ENCODE measurements at places on chromosomes 5 and 9.

DNA sequence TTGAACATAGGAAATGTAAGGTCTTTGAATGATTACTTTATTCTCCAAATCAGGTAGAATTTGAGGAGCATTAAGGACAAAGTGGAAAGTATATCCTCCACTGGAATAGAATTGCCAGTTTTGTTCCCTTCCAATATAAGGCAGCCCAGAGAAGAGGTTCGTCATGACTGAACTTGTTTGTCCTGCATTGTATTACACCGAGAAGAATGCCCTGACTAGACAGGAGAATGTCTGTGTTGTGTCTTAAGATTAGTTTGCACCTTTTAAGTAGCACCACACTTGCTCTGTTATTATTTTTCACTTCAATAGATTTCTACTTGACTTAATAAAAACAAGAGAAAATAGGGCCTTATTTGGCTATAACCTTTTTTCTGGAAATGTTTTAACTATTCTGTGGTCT lies 586.2 kb upstream of the PTGER4 start:
- no peak for DNase-seq

DNA sequence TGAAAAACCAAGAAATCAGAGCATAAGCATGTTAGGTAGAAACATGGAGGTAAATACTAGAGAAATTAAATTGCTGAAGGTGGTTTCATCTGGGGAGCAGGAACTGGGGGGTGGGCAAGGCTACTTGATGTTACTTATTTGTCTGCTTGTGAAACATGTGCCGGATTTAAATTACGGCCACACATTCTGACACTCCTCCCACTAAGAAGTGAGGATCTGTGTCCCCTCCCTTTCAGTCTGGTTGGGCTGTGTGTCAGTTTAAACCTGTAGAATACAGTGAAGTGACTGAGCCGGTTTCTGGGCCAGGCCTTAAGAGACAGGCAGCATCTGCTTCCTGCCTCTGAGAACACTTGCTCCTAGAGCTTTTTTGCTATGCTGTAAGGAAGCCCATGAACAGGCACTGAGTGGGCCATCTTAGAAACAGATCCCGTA lies 2.3 kb upstream of the IARS1 start:
- no peak for DNase-seq

GRCh38 chr5:73938280-73938937 lies 312.4 kb downstream of the ARHGEF28 start:
- DNase-seq = no peak

- no peak for DNase-seq
These were observed at the start of gene RASGRF2 for GRCh38 chr5:80959768-80960442. Gene RASGRF2 (plus strand): TSS chr5:80960363. CDS start chr5:80960739, 376 bp downstream.

GRCh38 chr5:81830596-81830995 lies 79.7 kb upstream of the SSBP2 start:
- no peak for DNase-seq

DNA sequence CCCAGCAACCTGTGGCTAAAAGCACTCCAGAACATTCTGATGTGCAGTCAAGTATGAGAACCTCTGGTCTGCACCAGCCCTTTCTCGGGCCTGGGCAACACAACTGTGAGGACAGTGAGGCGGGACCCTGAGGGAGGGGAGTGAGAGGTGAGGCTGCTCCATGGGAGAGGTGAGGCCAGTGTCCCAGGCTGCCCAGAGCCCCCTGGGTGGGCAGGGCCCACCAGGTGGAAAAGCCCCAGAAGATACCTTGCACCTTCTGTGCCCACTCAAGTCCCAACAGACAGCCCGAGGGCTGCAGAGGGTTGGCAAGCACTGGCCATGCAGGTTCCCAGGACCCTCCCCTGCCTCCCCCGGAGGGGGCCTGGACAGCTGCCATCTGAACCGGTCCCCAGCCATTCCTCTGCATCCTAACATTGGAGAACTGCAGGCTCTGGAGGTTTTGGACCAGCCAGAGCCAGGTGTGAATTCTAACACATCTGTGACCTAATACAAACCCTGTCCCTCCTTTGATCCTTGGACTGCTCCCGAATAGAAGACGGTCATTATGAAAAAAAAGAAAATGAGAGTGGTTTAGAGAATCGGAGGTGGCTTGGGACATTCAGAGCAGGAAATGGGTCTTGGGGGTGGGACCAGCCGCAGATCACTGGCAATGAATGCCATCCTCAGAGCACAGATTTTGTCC lies 57.0 kb downstream of the DUSP1 start:
- no peak for DNase-seq

DNA sequence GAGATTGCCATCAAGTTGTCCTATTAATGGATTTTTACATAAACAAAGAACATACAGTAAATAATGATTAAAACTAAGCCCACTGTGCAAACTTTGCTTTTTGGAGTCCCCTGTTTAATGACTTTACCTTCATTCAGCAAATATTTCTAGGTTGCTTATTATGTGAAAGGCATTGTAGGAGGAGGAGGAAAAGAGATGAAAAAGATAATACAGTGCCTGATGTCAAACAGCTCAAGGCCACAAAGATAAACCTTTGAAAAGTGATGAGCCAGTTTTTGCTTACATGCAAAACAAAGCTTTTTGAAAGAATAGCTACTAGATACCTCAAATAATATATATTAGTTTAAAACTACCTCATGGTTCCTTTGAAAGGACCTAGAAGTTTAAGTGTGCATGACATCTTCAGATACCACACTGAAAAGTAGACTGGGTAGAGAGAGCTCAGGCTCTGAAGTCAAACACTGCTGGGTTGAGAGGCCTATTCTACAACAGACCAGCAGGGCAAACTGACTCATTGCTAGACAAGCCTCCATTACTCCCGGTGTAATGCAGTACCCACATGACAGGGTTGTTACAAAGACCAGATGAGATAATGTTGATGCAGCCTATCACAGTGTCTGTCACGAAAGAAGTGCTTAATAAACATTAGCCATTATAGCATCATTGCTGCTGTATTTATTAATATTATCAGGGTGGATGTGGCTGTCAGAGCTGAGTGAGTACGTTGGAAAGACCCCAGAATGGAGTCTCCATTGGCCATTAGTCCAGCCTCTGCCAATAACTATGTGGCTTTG lies 11.8 kb downstream of the DEPDC1B start:
- no peak for DNase-seq

- DNase-seq = no peak
These were observed 137.0 kb downstream of the PDE4D start for GRCh38 chr5:59756373-59757035.

- DNase-seq = no peak
These were observed 294.6 kb downstream of the ZNF608 start for GRCh38 chr5:124451721-124452383.

DNA sequence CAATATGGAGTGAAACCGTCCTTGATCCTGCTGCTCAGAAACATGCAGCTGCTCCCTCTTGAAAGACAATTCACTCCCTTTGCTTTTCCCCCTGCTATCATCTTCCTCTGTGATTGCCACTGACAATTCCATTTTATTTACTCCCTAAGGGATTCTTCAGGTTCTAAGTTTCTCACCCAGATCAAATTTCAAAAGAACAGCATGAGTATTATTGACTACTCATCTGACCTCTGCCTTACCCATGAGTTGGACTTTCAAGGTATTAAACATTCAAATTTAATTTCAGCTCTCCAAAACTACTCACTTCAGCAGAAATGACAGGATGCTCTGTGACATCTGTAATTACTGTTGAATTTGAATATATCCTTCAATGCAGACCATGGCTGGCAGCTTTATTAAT lies 236.5 kb upstream of the HAPLN1 start:
- DNase-seq = peak; percentile 15

GRCh38 chr5:172868924-172869591 lies 35.0 kb downstream of the ERGIC1 start:
- DNase-seq = no peak

- DNase-seq = no peak
These were observed 174.9 kb upstream of the HMHB1 start for GRCh38 chr5:143636931-143637528.

DNA sequence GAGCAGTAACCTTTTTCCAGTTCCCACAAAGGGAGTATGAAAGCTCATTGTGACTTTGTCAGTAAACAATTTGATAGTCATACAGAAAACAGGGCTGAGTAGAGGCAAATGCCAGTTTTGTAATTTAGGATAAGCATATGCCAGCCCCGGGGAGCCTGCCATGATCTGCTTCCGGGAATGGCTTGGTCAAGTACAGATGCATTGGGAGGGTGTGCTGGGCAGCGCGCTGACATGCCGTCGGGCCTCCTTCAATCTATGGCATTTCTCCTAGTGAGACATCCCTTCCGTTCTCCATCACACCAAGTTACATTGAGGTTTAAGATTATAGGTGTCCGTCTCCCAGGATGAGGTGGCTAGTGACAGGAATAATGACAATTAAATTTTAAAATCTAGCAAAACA lies 48.6 kb downstream of the GNA14 start:
- DNase-seq = no peak

- no peak for DNase-seq
These were observed 51.1 kb upstream of the MVB12B start for GRCh38 chr9:126275386-126276001.

GRCh38 chr9:71879644-71880174 lies 31.3 kb downstream of the ABHD17B start:
- DNase-seq = no peak

- DNase-seq = no peak
These were observed 38.0 kb downstream of the KCNV2 start for GRCh38 chr9:2755285-2755684.

DNA sequence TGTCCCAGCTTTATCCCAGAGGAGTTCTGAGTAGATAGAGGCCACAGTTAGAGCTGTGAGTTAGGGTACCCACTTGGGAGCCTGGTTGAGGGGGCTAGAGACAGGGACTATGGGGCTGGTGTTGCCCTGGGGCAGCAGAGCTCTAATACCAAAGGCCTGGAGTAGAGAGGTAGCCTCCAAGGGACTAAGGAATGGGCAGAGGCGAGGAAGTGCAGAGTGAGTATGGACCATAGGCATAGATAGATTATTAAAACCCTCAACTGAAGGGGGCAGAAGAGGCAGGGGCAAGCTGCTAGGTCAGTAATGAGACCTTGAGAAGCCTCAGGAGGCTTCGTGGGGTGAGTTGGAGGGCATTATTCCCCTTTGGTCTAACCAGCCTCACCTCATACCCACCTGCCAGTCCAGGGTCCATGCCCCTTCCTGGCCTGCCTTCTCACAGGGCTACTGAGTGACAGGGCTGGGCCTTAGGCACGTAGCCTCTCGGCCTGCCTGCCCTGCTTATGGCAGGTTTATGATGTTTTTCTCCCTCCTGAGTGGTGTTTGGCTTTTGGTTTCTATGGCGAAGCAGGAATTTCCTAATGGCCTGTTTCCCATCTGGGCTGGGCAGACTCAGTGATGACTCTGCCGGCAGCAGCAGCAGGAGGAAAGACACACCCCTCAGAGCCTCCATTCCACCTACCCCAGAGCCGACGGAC lies 8.0 kb downstream of the PDLIM4 start:
- no peak for DNase-seq

GRCh38 chr5:150117945-150118560 lies 31.7 kb upstream of the CSF1R start:
- DNase-seq = no peak

GRCh38 chr5:77778881-77779438 lies 2.8 kb upstream of the TBCA start:
- DNase-seq = no peak

- no peak for DNase-seq
These were observed 222.1 kb downstream of the ROR2 start for GRCh38 chr9:91727972-91728371.

- no peak for DNase-seq
These were observed 139.7 kb downstream of the SEC61B start for GRCh38 chr9:99361817-99362216.

GRCh38 chr9:126329476-126330275 lies 3.0 kb downstream of the MVB12B start:
- no peak for DNase-seq

DNA sequence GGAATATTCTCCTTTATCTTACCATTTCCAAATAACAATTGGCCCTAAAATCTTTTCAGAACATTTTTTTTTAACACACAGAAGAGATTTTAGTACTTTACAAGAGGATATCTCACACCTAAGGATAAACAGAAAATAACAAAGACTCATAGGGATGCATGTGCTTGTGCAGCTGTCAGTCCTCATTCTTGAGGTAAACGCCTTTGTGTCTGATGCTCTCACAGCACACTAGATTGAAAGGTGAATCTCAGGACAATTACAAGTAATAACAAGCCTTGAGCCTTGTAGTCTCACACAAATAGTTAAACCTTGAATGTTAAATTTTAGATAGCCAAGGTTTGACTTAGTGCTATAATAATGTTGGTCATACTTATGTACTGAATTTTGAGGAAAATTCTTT lies 439.2 kb downstream of the PTPRD start:
- DNase-seq = peak; percentile 31

- no peak for DNase-seq
These were observed at the start of gene CDHR2 for GRCh38 chr5:176548967-176549444. Gene CDHR2 (plus strand): TSS chr5:176549342. CDS start chr5:176565353, 16,011 bp downstream.

DNA sequence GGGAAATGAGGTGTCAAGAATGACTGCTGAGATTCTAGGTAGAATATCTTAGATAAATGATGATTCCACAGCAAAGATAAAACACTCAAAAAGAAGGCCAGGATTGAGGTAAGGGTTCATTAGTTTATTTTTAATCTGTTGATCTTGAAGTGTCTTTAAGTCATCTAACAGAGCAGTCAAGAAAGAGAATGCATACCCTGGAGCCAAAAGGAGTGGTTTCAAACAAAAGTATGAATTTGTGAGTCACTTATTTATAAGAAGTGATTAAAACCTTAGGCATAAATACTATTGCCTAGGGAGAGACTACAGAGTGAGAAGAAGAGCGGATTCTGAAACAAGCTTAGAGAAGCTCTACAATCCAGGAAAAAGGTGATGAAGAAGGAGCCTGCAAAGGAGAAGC lies 541.0 kb downstream of the DTWD2 start:
- no peak for DNase-seq

DNA sequence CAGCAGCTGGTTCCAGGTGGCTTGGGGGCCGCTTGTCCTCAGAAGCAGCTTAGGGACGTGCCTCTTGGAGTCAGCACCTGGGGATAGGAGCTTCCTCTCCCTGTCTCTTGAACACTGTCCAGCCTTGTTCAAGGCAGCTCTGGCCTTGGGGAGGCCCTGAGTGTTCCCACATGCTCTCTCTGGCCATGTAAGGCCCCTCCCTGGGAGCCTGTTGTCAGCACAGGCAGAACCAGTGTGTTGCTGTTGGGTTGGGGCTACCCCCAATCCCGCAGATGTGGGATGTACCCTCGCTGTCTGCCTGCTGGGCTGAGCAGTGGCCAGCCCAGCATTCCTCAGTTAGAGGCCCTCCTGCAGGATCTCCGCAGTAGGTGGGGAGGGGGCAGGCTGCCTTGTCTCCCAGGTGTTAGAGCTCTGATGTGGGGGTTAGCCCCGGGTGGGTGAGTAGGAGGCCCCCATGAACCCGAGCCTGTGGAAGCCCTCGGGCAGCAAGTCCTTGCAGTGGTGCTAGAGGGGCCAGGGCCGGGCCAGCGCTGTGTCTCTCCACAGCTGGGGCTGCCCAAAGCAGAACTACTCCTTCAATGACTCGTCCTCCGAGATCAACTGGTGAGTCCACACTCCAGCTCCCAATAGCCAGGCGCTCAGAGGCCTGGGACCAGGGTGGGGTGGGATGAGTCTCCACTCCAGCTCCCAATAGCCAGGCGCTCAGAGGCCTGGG lies 51.6 kb downstream of the KCNT1 start:
- DNase-seq = no peak

GRCh38 chr9:91758491-91758981 lies 191.5 kb downstream of the ROR2 start:
- no peak for DNase-seq

- DNase-seq = no peak
These were observed 995 bp downstream of the IPPK start for GRCh38 chr9:92668746-92669526.

- no peak for DNase-seq
These were observed 35.6 kb downstream of the IRX2 start for GRCh38 chr5:2715856-2716255.

Measured in NCI-H1436 (cell line).